Suppressor macrophage (primary cell): ENCODE measurements at places on chromosomes 3 and 15.
A peak's percentile ranks its signal among the peaks of the same experiment; 100 is the strongest.

DNA sequence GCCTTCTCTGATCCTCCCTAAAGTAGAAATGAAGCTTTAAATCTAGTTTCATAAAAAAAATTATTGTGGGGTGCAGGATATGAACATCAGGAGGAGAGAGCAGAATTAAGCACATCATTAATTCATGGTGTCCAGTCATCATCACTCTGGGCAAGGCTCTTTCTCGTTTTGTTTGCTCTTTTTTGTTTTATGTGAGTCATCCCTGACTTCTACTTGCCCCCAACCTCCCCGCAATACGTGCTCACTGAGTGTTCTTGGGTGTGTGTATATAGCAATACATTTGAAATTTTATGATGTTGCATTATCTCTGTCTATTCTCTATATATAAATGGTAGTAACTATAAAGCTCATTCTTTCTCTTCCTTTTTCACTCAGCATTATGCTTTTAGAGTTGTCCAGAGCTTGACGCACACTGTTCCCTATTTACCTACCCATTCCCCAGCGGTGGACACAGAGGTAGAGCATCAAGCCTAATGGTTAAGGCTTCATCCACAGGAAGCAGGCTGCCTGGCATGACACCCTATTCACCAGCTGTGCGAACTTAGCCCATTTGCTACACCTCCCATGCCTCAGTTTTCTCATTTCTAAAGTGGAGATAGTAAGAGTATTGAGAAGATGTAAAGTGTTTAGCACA, 72.3 kb downstream of the CD200R1L start:
- DNase-seq = no peak

GRCh38 chr3:179324270-179324754, 1.5 kb downstream of the ZNF639 start:
- DNase-seq = no peak

GRCh38 chr3:167882057-167882667, 146.6 kb downstream of the SERPINI1 start:
- DNase-seq = peak; percentile 75

GRCh38 chr3:15578289-15578867, 23.0 kb downstream of the HACL1 start:
- peak; percentile 73 for DNase-seq

- no peak for DNase-seq
These were observed 28.3 kb downstream of the CMSS1 start for GRCh38 chr3:99845999-99846398.

- DNase-seq = no peak
These were observed 110.4 kb downstream of the EDEM1 start for GRCh38 chr3:5297895-5298294.

DNA sequence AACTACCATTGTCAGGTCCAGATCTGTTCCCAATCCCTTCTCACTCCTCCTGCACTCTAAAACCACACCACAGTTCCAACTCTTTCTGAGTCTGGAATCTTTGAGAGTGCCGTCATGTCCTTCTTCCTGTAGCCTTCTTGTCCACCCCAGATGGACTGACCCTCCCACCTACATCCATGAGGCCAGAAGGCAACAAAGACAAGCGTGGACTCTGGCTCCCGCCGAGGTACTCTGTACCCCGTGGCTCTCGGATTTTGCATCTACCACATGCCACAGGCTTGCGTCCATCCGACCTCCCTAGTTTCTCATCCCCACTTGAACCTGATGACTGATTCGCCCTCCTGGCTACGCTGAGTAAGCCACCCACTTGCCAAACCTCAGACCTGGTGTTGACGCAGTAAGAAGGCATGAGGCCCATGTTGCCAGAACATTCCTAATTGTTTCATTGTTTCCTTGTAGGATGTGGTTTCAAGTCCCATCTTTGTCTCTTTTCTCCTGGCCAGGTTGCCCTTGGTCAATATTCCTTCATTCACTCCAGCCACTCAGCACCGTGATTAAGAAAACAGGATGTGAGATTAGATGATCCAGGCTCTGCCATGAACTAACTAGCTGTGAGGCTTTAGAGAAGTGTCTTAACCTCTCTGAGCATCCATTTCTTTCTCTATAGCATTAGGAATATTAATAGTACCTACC, 1.1 kb upstream of the ZBTB38 start:
- peak; percentile 6 for DNase-seq

DNA sequence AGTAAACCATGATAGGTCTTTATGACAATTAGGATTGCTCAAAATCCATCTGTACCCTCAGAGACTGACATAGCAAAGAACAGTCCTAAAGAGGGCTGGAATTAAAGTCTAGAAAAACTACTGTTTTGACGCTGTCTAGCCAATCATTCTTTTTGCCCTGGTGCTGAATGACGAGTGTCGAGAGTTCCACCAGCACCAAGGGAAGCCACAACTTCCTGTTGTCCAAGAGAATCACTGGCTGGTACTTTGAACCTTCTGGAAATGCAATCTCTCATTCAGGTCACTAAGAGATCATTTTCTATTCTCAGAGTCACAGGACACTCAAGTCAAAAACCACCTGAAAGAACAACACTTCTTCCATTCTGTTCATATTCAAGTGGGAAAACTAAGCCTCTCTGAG, 37.7 kb downstream of the FBN1 start:
- DNase-seq = no peak

DNA sequence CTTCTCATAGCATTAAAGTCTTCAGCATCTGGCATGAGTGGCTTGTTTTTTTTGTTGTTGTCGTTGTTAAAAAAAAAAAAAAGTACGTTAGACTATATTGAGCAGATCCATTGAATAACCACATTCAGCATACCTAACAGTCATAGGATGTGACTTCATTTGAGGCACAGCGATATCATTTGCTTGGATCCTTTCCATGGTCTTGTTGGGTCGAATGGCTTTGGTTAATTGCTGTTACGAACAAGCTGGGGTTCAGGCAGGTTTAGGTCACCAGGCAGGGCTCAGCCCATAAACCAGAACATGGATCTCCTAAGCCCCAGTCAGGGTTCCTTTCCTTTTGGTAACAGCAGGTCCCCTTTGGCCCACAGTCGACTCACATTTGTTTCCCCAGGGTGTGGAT, 76.2 kb downstream of the POLR2M start:
- no peak for DNase-seq

- peak; percentile 40 for DNase-seq
These were observed 105.1 kb downstream of the CPN2 start for GRCh38 chr3:194245975-194246561.

DNA sequence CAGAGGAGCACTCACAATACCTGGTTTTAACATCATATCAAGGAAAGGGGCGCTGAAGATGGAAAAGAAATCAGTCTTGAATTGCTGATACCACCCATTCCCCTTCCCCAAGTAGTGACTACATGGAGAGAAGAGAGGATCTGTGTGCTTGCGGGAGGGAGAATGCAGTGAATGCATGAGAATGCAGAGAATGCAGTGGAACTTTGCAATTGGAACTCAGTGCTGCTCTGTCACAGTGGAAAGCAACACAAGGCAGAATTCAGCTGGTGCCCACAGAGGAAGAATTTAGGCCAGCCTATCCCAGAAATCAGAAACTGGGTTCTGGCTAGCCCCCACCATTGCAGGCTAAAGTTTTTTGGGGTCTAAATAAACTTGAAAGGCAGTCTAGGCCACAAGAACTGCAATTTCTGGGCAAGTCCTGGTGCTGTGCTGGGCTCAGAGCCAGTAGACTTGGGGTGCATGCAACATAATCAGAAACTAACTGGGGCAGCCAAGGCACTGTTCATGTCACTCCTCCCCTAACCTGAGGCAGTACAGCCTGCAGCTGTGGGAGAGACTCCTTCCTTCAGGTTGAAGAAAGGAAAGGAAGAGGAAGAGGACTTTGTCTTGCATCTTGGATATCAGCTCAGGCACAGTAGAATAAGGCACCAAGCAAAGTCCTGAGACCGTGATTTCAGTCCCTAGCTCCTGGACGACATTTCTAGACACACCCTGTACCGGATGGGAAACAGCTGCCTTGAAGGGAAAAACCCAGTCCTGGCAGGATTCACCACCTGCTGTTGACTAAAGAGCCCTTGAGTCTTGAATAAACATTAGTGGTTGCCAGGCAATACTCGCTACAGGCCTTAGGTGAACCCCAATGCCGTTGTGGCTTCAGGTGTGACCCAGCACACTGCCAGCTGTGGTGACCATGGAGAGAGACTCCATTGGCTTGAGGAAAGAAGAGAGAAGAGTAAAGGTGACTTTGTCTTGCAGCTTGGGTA, 329.3 kb downstream of the TBL1XR1 start:
- DNase-seq = no peak

DNA sequence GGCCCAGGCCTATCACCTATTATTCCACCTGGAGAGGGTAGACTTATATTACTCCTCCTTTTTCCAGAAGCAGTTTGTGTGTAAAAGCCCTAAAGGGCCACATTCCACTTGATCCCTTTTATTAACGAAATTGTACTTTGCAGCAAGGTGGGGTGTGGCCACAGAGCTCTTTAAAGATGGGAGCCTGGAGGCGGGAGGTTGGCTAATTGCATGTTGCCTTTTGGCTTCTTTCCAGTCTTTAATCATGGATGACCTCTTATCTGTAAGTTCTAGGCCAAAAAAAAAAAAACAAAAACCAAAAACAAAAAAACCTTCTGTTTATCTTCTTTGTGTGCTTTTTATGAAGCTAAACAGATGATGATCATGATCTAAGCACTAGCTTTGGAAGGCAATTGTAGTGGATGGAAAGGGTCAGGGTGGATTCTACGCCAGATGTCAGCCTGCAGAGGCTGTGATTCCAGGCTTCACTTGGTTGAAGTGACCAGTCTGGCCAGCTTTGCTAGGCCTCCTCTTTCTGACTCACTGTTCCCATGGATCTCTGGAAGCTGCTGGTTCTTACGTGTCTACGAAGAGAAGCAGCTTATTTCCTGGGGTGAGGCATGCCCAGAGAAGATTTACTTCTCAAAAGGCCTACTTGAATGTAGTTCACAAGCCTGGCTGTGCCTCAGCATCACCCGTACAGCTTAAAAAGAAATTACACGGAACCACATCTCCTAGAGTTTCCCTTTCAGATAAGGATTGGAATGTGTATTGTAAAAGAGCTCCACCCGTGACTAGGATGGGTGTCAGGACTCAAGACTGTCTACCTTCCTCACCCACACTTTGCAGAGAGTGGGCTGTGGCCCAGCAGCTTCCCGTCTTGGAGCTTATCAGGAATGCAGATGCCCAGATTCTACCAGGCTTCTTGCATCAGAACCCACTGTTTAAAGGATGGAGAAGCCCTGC, 330.9 kb upstream of the C2CD4B start:
- DNase-seq = no peak

DNA sequence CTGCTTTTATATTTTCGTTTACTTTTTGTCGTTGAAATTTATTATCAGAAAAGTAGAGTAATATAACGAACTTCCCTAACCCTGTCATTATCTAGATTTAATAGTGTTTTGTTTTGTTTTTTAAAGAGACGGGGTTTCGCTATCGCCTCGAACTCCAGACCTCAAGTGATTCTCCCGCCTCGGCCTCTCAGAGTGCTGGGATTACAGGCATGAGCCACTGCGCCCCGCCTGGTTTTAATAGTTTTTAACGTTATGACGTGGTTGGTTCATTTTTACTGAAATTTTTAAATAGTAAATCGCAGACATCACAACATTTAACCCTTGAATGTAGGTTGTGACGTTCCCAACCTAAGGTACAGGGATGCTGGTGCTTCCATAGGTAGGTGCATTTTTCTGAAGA, 1.0 kb downstream of the NGRN start:
- DNase-seq = no peak

- DNase-seq = no peak
These were observed 53.1 kb downstream of the SLC4A7 start for GRCh38 chr3:27431116-27431515.

GRCh38 chr3:170496026-170496867, 77.6 kb downstream of the CLDN11 start:
- no peak for DNase-seq

DNA sequence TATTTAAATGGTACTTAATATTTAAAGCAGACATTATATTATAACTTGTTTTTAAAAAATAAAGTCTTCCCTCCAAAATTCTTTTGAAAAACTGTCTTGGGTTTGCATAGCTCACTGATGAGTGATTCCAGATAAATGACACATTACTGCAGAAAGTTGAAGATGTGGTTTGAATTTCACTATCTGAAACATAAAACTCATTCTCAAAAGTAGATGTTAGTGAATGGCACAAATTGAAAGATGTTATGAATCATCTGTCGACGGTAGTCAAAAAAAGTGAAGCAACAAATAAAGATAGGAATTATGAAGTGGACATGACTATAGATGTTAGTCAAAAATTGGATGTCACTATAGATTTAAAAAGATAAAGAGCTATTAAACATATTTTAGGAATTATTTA, 280.5 kb downstream of the GAP43 start:
- no peak for DNase-seq

GRCh38 chr3:120469882-120470301, 19.1 kb upstream of the FSTL1 start:
- no peak for DNase-seq

- no peak for DNase-seq
These were observed 575 bp upstream of the PCYT1A start for GRCh38 chr3:196288141-196288460.

DNA sequence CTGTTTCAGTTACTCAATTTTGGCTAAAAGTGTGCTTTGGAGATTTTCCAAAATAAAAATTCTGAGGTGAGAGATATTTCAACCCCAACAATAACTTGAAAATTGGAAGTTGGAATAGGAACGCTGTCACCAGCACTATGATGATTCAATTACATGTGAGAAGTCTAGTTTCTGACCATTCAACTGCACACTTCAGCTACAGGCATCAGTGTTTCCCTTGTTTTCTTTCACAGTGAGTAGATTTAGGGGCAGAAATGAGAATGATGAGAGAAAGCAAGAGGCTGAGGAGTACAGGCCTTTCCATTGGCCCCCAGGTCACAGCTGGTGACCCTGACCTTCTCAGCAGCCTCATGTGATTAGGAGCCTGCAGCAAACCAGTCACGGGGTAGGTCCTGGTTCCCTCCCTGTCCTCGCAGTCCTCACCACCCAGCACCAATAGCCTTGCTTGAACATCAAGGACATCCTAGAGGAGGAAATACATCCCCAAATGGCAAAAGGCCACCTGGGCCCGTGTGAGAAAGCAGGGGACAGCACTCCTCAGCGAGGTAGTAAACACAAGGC, 10.0 kb upstream of the FILIP1L start:
- no peak for DNase-seq

DNA sequence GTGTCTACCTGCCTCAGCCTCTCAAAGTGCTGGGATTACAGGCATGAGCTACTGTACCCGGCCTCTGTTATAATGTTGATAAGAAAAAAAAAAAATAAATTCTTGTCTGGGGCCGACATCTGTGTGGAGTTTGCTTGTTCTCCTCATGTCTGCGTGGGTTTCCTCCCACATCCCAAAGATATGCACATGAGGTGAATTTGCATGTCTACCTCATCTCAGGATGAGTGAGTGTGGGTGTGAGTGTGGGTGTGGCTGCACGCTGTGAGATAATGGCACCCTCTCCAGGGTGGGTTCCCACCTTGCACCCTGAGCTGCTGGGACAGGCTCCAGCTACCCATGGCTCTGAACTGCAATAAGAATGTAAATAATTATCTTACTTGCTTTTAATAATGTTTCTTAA, 25.9 kb upstream of the UACA start:
- DNase-seq = no peak

GRCh38 chr3:98573181-98573728, 20.2 kb downstream of the CPOX start:
- DNase-seq = no peak
